Activated naive CD8-positive, alpha-beta T cell treated with anti-CD3 and anti-CD28 coated beads, Interleukin-2, amount 50 U/mL, for 24 hours (primary cell): ENCODE measurements at places on chromosomes 7 and 10.

GRCh38 chr10:113609704-113610108 lies 54.1 kb downstream of the NRAP start:
- no peak for DNase-seq
- H3K36me3 ChIP-seq = no peaks in the 10 kb centered on the region
- peaks cover 26% of the 10 kb centered on the region for H3K27me3 ChIP-seq
- no peak overlapping the region for H3K4me3 ChIP-seq
- H3K27ac ChIP-seq = no peak overlapping the region

- no peaks in the 10 kb centered on the region for H3K36me3 ChIP-seq
- no peak overlapping the region for H3K27ac ChIP-seq
- H3K4me3 ChIP-seq = no peak overlapping the region
- DNase-seq = no peak
- no peaks in the 10 kb centered on the region for H3K4me1 ChIP-seq
- peaks cover 9% of the 10 kb centered on the region for H3K27me3 ChIP-seq
These were observed 125.6 kb upstream of the TBX20 start for GRCh38 chr7:35379481-35379880.

DNA sequence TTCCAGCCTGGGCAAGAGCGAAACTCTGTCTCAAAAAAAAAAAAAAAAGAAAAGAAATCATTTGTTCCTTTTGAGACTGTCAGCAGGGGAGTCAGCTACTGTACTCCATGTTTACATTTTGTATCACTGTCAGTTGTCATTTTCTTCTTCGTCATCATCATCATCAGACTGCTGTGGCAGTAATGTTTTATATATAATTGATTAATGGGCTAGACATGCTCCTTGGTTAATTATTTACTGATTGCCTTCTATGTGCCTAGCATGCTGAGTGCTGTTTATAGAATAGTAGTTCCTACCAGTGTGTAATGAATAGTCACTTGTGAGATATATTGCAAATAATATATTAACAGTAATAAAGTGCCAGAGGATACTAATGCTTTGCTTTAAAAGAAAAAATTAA lies 50.5 kb downstream of the VCL start:
- peaks cover 8% of the 10 kb centered on the region for H3K36me3 ChIP-seq
- DNase-seq = no peak
- H3K27me3 ChIP-seq = no peaks in the 10 kb centered on the region

DNA sequence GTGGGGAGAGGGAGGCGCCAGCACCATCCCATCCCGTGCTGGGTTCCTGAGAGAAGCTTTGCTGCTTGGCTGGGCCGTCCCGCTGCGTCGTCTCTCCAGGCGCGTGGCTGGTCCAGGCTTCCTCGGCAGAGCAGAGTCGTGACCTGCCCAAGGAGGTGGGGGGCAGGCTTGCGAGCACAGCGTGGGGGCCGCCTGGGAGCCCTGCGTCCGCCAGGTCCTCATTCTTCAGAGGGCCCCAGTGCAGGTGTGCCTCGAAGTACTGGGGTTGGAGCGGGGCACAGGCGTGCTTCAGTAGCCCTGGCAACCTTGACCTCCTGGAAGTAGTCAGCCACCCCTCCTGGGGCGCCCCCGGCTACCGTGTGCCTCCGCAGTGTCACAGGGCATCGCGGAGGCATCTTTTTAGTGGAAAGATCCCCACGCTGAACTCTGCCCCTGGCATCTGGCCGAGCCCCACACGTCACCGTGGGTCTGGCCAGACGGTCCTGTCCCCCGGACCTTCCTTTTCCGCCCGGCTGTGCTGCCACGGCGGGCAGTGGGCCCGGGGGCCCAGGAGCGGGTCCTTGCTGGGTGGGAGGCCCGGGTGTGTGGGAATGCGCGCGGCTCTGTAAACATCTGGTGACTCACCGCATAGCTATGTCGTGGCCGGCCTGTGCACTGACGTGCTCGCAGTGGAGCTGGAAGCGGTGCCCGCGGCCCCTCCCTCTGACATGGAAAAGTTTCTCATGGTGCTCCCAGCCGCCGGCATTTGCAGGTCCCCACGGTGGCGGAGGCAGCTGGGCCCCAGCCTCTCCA lies 6.4 kb downstream of the MAFK start:
- H3K4me3 ChIP-seq = no peak overlapping the region
- H3K27ac ChIP-seq = no peak overlapping the region
- peaks cover 1% of the 10 kb centered on the region for H3K36me3 ChIP-seq
- H3K27me3 ChIP-seq = no peaks in the 10 kb centered on the region

- DNase-seq = no peak
- no peaks in the 10 kb centered on the region for H3K36me3 ChIP-seq
- peaks cover 2% of the 10 kb centered on the region for H3K27me3 ChIP-seq
- H3K4me3 ChIP-seq = no peak overlapping the region
- H3K4me1 ChIP-seq = peaks cover 16% of the 10 kb centered on the region
- H3K27ac ChIP-seq = no peak overlapping the region
These were observed 202.5 kb upstream of the AHR start for GRCh38 chr7:17095931-17096330.

DNA sequence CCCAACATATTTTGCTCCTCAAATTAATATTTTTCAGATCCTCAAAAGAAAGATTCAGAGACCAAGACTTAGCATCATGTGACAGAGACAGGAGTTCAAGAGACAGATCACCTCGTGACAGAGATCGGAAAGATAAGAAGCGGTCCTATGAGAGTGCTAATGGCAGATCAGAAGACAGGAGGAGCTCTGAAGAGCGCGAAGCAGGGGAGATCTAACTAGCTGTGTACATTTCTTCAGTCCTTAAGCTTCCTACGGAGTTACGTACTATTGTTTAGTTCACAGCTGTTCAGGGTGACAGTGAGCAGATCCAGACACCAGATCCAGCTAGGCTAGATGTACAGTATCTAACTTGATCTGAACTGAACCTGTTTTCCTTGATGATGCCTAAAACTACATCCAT lies 61.3 kb downstream of the KLRG2 start:
- peak overlapping the region; percentile 5 for H3K27ac ChIP-seq
- no peak for DNase-seq
- H3K27me3 ChIP-seq = no peaks in the 10 kb centered on the region
- peaks cover 2% of the 10 kb centered on the region for H3K4me1 ChIP-seq

DNA sequence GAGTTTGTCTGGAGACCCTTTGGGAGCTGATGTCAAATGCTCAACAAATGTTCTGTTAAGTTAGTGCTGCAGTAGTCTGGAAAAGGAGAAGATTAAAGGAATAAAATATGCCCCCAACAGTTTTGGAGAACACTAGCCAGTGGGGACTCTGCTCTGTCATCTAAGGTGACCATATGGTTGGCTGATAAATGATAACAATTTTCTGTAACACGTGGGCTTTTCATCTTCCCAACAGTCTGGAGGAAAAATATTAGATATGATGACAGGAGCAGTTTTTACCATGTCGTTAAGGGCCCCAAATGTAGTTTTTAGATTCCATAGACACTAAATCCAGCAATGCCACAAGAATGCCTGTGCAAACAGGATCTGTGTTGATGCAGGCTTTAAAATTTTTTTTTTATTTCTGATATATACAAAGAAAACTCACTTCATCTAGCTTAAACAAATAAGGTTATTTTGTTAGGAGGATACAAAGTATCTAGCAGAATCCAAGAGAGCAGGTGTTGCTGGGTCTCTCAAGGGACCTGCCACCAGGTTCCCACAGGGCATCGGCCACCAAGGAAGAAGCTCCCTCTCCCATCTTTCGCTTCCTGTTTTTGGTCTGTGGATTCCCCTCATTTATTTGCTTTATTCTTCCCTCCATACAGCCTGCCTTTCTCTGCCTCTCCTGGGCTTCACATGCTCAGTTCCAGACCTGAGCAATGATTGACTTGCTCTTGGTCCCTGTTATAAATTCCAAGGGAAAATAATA lies 6.2 kb upstream of the CFAP58 start:
- H3K27me3 ChIP-seq = no peaks in the 10 kb centered on the region
- peaks cover 12% of the 10 kb centered on the region for H3K4me1 ChIP-seq
- H3K4me3 ChIP-seq = no peak overlapping the region
- H3K36me3 ChIP-seq = no peaks in the 10 kb centered on the region
- no peak for DNase-seq

- H3K27me3 ChIP-seq = no peaks in the 10 kb centered on the region
- H3K36me3 ChIP-seq = no peaks in the 10 kb centered on the region
- no peak overlapping the region for H3K27ac ChIP-seq
- no peaks in the 10 kb centered on the region for H3K4me1 ChIP-seq
- no peak for DNase-seq
These were observed 360.4 kb downstream of the PARD3 start for GRCh38 chr10:34454590-34455261.

DNA sequence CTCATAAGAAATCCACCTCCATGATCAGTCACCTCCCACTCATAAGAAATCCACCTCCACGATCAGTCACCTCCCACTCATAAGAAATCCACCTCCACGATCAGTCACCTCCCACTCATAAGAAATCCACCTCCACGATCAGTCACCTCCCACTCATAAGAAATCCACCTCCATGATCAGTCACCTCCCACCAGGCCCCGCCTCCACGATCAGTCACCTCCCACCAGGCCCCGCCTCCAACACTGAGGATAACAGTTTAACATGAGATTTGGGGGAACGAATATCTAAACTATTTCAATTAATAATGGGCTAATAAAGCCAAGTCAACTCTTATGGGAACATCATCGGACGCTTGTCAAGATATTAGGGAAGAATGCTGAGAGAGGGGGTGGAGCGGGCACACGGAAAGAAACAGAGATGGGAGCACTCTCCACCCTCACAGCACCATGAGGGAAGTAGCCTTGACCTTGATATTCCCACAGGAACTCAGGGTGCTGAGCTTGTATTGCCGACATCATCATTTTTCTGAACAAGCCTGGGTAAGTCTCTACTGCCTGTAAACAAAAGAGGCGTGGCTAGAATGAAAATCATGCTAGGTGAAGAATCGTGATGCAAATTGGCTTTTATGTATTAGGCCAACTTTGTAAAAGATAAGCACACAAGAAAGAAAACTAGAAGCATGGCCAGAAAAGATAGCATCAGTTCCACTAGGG lies 303.5 kb upstream of the KLF6 start:
- H3K36me3 ChIP-seq = no peaks in the 10 kb centered on the region
- H3K27me3 ChIP-seq = no peaks in the 10 kb centered on the region
- no peak for DNase-seq
- no peak overlapping the region for H3K4me3 ChIP-seq
- H3K4me1 ChIP-seq = no peaks in the 10 kb centered on the region
- H3K27ac ChIP-seq = no peak overlapping the region

- no peak for DNase-seq
- peaks cover 3% of the 10 kb centered on the region for H3K27me3 ChIP-seq
- no peak overlapping the region for H3K4me3 ChIP-seq
- no peaks in the 10 kb centered on the region for H3K4me1 ChIP-seq
These were observed 32.5 kb downstream of the DYDC1 start for GRCh38 chr10:80324086-80324485.

- H3K4me1 ChIP-seq = peaks cover 18% of the 10 kb centered on the region
- no peak overlapping the region for H3K4me3 ChIP-seq
- H3K27ac ChIP-seq = no peak overlapping the region
- no peak for DNase-seq
- no peaks in the 10 kb centered on the region for H3K36me3 ChIP-seq
These were observed 45.8 kb upstream of the PLEKHA1 start for GRCh38 chr10:122328676-122329075.

- H3K27ac ChIP-seq = peak overlapping the region; percentile 80
- H3K36me3 ChIP-seq = peaks cover 2% of the 10 kb centered on the region
- H3K4me1 ChIP-seq = peaks cover 33% of the 10 kb centered on the region
- peak overlapping the region; percentile 84 for H3K4me3 ChIP-seq
- DNase-seq = peak; percentile 84
These were observed 1.7 kb downstream of the ADAM8 start for GRCh38 chr10:133274751-133275683.

- H3K36me3 ChIP-seq = peaks cover 74% of the 10 kb centered on the region
- H3K27ac ChIP-seq = peak overlapping the region; percentile 21
- H3K4me1 ChIP-seq = no peaks in the 10 kb centered on the region
- no peak overlapping the region for H3K4me3 ChIP-seq
These were observed 19.2 kb downstream of the PMPCB start for GRCh38 chr7:103316380-103316941.

DNA sequence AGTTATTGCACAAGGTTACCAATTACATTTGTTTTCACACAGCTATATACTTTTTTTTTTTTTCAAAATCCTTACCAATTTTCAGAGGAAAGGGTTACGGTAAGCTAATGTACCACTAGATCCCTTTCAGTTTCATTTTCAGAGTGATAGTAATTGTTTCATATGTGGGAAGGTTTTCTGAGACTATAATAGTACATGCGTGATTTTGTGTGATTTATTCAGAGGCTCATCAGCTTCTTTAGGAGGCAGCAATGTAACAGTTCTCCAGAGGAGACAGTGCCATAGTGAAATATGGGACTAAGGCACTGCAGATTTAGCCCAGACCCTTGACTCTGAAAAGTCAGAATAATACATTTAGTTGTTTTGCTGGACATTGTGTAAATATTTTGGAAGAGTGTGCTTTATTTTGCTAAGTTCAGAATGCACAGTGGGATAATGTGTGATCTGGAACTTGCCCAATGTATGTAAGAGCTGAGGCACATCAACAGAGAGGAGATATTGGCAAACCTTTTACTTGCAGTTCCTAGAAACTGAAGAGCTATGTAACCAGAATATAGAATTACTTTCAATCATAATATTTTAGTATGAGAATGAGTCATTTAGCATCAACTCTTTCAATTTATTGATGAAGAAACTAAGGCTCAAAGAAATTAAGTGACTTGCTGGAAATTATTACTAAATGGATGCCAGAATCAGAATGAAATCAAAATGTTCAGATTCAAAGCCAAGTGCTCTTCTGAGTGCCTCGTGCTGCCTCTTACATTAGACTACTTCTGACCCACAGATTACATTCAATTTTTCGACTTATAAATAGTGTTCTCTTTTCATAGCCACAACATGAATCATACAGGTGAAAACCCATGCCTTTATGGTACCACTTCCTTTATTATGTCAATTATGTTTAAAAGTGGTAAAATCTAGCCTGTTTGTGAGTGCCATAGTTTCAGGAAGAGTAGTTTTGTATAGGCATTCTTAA lies 207.7 kb upstream of the TEX47 start:
- H3K27me3 ChIP-seq = no peaks in the 10 kb centered on the region
- H3K36me3 ChIP-seq = no peaks in the 10 kb centered on the region
- no peak for DNase-seq
- peak overlapping the region; percentile 78 for H3K27ac ChIP-seq
- H3K4me1 ChIP-seq = peaks cover 18% of the 10 kb centered on the region

GRCh38 chr10:687583-688311 lies 1.7 kb downstream of the DIP2C start:
- DNase-seq = no peak
- peaks cover 3% of the 10 kb centered on the region for H3K4me1 ChIP-seq
- H3K27me3 ChIP-seq = peaks cover 45% of the 10 kb centered on the region
- H3K36me3 ChIP-seq = no peaks in the 10 kb centered on the region

- H3K27ac ChIP-seq = no peak overlapping the region
- H3K4me3 ChIP-seq = no peak overlapping the region
- peaks cover 6% of the 10 kb centered on the region for H3K36me3 ChIP-seq
- no peak for DNase-seq
- no peaks in the 10 kb centered on the region for H3K27me3 ChIP-seq
- peaks cover 18% of the 10 kb centered on the region for H3K4me1 ChIP-seq
These were observed 80.0 kb downstream of the ZNF277 start for GRCh38 chr7:112286250-112287086.
